ENCODE measurements at places on chromosomes 7 and 10.

GRCh38 chr10:17125206-17125893 is 4.3 kb downstream of the CUBN start:
- no peak for DNase-seq

GRCh38 chr7:151722533-151722932 is 154.4 kb downstream of the PRKAG2 start:
- DNase-seq = no peak

DNA sequence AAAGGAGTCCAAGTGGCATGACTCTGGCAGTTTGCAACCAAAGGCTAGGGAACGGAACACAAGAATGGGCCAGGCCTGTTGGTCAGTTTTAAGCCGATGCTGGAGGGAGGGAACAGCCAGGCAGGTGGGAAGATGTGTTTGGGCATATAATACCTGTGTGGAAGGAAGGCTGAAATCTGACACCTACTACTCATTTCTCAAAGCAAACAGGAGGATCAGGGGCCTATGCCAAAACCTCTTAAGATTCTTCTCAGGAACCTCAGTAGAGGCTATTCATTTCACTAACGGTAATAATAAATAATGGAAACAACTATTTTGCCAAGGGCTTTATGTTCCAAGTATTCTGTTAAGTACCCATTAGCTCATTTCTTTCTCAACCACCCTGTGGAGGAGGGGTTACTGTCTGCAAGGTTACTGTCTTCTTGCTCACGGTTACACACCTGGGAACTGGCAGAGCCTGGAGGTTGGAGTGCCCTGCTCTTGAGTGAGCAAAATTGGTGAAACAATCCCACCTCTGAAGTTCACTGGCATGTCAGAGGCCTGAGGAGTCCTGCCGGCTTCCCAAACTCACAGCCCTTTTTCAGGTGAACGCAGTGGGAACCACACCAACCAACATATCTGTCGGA is 35.5 kb downstream of the GOT1 start:
- no peak for DNase-seq

DNA sequence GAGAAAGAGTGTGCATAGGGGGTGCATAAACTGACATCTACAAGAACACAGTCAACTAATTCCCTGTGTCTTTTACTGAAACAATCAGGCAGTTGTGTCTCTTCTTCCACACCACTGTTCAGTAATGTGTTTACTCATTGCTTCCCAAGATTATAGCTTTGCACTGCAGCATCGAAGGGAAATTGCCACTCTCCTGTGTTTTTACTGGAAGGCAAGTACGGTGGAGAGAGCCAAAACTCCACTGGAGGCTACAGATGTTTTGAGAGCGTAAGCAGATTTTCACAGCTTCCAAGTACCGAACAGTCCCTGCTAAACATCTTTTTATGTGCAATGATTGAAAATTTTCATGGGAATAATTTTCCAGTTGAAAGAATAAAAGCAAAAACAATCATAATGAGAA is 510.5 kb upstream of the AKR1E2 start:
- DNase-seq = no peak

- DNase-seq = no peak
These were observed 95.7 kb downstream of the CDK6 start for GRCh38 chr7:92740700-92741126.

- no peak for DNase-seq
These were observed 24.0 kb downstream of the ZNRF2 start for GRCh38 chr7:30308389-30308788.

DNA sequence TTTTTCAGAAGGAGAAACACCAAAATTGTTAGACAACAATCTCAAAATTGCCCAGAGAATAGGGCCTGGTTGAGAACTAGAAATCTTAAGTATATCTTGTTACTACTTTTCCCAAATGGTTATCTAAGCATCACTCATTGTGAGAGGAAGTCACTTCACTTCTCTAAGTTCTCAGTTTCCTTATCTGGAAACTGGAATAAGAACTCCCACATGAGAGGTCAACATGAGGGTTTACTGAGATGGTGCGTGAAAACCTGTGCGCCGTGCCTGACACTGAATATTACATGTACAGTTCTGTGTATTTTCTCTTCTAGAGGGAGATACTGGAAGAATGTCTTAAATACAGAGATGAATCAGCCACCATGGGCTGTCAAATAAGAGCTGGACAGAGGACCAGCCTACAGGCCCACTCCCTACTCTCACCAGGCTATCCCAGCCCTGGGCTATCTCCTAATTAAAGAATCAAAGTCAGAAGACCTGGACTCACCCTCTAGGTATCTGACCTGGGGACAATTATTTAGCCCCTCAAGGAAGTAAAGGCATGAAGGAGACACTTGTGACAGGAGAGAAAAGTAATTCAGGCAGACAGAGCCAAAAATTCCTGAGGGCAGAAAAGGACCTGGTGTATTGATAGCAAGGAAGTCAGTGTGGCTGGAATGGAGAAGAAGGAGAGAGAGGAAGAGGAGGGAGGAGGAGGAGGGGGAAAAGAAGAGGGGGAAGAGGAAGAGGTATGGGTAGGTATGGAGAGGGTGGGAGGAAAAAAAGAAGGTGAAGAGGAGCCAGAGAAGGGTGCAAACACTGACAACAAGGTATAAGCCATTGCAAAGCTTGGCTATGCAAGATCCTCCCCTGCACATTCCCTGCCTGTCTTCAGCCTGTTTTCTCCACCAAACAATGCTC is 44.9 kb downstream of the CCDC71L start:
- DNase-seq = no peak

GRCh38 chr7:101435461-101436220 is 73.0 kb downstream of the COL26A1 start:
- DNase-seq = no peak

- DNase-seq = peak; percentile 83
These were observed 1.2 kb upstream of the ZMIZ1 start for GRCh38 chr10:79067241-79068202.

GRCh38 chr7:70654979-70655378 is 477.0 kb upstream of the GALNT17 start:
- no peak for DNase-seq

DNA sequence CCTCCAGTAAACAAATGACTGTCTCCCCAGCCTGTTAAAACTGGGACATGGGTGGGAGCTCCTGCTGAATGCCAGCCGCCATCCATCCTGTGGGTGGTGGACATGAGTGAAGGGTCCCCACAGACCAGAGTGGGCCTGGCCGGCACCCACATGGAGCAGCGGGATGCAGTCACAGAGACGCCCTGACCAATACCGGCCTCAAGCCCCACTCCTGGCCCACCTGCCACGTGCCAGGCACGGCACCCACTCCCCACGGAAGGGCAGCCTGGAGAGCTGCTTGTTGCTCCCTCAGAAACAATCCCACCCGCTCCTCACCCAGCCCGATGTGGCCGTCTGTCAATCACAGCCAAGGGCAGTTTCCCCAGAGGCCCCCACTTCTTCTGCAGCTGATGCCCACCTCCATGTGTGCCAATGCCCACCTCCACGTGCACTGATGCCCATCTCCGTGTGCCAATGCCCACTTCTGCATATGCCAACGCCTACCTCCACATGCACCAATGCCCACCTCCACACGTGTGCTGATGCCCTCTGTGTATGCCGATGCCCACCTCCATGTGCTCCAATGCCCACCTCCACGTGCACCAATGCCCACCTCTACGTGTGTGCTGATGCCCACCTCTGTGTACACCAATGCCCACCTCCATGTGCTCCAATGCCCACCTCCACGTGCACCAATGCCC is 42.8 kb upstream of the DNAAF5 start:
- DNase-seq = no peak

DNA sequence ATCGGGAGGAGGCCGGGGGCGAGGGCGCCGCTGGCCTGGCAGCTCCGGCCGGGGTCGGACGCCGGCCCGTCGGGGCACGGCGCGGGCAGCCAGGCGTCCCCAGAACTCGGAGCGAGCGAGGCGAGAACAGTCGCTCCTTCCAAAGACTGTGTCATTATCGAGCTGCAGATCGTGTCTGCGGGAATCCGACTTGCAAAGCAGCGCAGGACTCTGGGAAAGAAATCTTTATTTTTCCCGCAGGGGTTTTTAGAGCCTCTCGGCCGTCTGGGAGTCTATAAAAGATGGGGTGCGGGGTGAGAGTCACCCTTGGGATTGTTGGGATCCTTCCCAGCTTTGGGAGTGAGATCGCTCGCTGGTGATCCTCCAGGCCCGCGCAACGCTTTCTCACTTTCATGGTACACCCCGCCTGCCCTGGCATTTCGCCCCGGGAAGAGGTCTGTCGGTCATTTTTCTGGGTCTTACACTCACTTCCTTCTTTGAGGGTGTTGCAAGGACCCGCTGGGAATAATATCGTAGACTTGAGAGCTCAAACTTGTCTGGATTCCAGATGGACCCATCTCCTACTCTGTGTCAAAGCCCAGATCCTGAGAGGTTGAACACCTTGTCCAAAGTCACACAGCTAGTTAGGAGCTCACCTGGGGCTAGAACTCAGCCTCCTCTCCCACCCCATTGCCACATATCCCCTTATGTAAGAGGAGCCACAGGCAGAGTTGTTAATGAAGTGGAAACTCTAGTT is 1.0 kb downstream of the UBTD1 start:
- no peak for DNase-seq

DNA sequence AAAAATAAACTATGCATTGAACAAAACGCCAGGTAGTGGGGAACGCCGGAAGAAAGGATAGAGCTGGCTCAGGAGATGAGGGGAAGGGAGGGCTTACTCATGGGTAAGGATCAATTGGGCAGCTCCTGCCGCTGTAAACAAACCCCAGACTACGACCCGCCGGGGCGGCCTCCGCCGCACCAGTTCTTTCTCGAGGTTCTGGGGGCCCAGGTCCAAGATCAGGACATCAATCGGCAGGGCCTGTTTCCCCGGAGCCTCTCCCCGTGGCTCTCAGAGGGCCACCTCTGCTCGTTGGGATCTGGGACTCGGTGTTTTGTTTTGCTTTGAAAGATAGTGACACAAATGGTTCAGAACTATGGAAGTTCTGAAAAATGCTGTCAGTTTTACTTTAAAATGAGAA is 140.4 kb downstream of the ELFN1 start:
- DNase-seq = no peak

GRCh38 chr10:65611592-65611991 is 1314.2 kb upstream of the LRRTM3 start:
- no peak for DNase-seq

GRCh38 chr7:135994466-135995205 is 17.5 kb upstream of the MTPN start:
- DNase-seq = no peak

GRCh38 chr7:2497500-2498336 is 21.5 kb upstream of the GRIFIN start:
- DNase-seq = no peak

DNA sequence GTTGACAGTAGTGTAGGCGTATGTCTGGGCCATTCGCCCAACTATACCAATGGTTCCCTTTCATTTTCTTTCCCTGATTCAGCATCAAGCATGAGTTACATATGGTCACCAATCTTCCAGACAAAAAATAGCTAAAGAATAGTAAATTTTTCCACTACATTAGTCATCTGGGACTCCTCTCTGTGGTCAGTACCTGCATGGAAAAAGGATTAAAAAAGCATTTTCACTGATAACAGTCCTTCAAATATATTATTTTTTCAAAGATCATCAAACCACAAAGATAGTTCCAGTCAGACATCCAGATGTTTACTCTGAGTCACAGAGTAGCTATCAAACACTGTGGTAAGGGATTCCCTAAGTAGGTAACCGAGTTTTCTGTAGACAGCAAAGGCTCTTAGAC is 302.6 kb upstream of the SEMA3D start:
- no peak for DNase-seq

DNA sequence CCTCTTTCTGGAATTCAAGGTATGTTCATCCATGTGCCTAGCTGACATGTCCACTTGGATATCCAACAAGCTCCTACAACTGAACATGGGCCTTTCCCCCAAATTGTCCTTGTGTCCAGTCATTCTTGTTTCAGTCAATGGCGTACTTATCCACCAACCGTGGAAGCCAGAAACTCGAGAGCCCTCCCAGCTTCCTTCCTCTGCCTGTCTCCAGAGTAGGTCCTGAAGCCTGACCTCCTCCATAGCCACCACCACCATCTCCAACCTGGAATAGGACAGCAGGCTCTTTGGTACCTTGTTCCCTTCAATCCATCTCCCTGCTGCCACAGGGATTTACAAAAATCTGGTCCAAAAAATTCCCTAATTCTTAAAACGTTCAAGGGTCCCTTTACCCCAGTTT is 305.1 kb downstream of the RPS24 start:
- no peak for DNase-seq

DNA sequence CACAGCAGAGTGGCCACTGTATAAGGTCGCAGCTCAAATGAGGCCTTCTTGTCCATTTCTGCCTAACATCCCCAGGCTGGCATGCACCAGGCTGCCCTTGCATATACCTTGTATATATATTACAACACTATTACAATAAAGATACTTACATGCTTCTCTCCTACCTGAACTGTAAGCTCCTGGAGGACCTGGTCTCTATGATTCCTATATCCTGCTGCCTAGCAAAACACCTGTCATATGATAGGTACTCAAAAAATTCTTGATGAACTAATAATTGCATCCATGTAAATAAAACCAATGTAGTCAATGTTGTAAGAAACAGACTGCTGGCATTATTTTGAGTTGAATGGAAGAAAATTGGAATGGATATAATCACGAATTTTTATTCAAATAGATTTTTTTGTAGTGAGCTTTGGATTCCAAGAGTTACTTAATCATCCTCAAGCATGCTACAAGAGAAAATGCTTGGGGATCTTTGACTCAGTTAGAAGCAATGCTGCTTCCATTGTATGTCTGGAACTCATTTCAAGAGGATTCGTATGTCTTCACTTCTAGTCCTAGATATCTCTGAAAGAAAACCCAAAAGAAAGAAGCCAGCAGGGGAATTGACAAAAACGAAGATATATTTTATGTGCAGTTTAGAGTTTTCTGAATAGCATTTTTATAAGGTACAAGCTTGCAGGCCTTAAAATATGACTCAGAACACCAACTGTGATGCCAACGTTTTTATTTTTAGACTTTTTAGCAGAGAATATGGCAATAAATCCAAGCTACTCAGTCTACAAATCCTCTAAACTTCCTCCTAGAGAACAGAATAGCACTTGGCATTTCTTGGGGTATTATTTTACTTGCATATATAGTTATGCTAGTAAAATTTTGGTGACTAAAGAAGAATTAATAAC is 53.1 kb downstream of the OSBPL3 start:
- no peak for DNase-seq

DNA sequence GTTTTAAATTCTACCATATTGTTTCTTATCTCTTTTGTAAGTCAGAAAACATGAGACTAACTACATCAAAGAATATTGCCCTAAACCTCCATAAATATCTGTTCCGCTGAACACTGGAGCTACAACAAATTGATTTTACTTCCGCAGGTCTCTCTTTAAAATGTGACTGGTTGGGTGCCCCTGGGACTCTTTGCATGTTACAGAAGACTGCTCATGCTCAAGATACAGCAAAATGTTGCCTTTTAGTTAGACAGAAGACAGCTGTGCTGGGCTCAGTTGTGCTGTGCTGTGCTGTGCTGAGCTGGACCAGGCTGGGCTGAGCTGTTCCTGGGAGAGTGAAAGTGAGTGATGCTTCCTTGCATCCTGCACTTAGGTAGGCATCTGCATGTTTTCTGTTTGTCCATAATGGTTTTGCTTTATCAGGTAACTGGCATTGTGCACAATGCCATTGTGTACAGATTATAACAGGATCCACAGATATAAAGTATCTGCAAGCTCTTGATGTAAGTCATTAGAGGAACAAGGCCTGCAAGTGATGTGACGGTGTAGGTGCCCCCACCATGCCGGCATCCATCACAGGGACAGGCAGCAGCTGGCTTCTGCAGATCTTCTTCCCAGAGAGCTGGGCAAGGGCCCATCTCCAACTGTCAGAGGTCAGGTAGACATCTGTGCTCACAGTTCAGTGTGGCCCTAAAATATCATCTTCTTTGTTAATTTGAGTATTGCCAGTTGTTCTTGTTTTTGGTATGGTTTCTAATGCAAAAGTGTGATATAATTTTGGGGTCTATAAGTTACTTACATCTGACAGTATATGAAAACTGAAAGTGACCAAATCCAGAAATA is 972.5 kb upstream of the CELF2 start:
- DNase-seq = no peak

Measured in hematopoietic multipotent progenitor cell treated with erythropoietin and hydrocortisone succinate and interleukin-3 and kit ligand, for 17 days (in vitro differentiated cells).